AG04450 (cell line): ENCODE measurements at places on chromosomes 4 and X. TPM values are rescaled to one million over a fixed set of nuclear protein-coding genes. Genes with fewer than 3 reads are reported as not detected.

- DNase-seq, result no peak
These were observed 13.1 kb upstream of the MAGEA4 start for GRCh38 chrX:151899622-151900021.

GRCh38 chr4:125315576-125316400 lies 1.0 kb downstream of the FAT4 start:
- no peak for DNase-seq

- DNase-seq, result no peak
These were observed 1070.6 kb upstream of the GRID2 start for GRCh38 chr4:91233164-91233563.

DNA sequence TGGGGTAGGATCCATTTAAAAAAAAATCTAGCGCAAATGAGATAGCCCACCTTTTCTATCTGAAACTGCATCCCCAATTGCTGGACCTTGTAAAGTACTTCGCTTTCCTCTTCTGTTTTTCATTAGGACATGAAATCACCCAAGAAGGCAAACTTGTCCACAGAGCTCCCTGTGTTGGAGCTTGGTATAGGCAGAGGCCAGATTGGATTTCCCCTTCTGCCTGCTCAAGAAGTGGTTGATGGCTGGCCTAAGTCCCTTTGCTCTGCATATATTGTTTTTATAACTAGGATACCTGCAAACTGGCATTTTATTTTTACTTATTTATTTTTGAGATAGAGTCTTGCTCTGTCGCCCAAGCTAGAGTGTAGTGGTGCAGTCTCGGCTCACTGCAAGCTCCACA lies 28.4 kb downstream of the RNF4 start:
- DNase-seq, result no peak

The SH3TC1 gene
- 0.98 and 1.4 TPM in 2 replicates for polyA plus RNA-seq

The TRIM60 gene
- polyA plus RNA-seq, result not detected in 2 replicates

DNA sequence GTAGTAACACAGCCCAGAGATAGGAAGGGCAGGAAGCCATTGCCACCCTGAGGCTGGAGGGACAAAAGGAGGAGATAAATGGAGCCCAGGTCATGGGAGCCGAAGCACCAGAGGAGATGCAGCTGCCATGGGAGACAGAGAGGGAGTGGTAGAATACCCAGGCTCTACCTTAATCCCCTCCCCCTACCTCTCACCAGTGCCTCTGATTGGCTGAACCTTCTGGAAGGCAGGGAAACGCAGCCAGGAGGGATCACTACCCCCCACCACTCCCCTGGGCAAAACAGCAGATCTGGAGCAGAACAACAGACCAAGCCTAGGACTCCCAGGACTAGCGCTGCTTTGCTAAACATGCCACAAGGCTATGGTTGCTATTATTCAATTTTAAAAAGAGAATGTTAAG lies 114.2 kb downstream of the ZNF827 start:
- no peak for DNase-seq

The AREG gene
- 2.0 and 2.4 TPM in 2 replicates for polyA plus RNA-seq

GRCh38 chrX:67613996-67614395 lies 70.2 kb downstream of the AR start:
- no peak for DNase-seq

DNA sequence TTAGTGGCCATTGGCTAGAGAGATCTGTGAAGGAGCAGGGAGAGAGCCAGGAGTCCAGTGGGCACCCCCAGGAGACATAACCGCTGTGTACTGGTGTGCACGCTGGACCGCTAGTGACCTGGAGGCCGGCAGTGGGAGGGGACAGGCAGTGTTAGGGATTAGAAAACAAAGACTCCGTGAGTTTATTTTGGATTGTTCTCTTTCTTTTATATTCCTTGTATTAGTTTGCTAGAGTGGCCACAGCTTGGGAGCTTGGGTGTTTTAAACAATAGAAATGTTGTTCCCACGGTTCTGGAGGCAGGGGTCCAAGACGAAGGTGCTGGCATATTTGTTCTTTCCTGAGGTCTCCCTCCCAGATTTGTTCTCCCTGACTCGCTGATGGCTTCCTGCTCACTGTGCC lies 266.4 kb downstream of the RAPGEF2 start:
- no peak for DNase-seq

DNA sequence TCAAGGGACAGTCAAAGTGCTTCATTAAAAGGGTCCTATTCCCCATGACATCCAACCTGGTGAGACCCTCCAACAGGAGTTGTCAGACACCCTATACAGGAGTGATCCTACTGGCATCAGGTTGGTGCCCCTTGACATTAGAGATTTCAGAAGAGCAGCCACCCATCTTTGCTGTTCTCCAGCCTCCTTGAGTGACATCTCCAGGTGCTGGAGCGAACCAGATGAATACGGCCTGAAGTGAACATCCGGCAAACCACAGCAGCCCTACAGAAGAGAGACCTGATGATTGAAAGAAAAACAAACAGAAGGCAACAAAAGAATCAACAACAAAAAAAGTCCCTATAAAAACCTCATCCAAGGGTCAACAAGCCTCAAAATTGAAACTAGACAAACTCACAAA lies 146.1 kb upstream of the PBDC1 start:
- DNase-seq, result no peak

The CSAG2 gene
- polyA plus RNA-seq, result not detected in 2 replicates

The CT45A1 gene
- polyA plus RNA-seq, result not detected in 2 replicates

GRCh38 chr4:64000241-64000640 lies 409.0 kb downstream of the TECRL start:
- DNase-seq, result no peak

DNA sequence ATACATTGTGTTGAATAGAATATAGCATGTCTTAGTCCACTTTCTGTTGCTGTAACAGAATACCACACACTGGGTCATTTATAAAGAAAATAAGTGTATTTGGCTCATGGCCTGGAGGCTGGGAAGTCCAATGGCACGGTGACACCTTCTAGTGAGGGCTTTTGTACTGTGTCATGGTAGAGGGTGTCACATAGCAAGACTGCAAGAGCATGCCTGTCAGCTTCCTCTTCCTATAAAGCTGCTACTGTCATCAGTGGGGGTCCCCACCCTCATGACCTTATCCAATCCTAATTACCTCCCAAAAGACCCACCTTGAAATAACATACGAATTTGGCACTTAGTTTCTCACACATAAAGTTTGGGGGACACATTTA lies 193.2 kb downstream of the PTTG2 start:
- DNase-seq, result no peak
